ENCODE measurements at places on chromosomes 16 and 17. TPM values are rescaled to one million over a fixed set of nuclear protein-coding genes. Genes with fewer than 3 reads are reported as not detected.

DNA sequence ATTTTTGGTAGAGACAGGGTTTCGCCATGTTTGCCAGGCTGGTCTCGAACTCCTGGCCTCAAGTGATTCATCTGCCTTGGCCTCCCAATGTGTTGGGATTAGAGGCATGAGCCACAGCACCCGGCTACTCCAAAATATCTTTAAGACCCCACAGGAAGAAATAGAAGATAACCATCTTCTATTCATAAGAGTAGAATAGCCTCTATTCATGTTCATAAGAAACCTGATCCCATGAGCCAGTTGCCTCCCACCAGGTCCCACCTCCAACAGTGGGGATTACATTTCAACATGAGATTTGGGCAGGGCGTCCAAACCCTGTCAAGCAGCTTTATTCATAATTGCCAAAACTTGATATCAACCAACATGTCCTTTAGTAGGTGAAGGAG, 13.9 kb upstream of the TMC7 start:
- H3K27ac ChIP-seq: no peak overlapping the region
- DNase-seq: no peak
- H3K4me1 ChIP-seq: no peaks in the 10 kb centered on the region
- no peaks in the 10 kb centered on the region for H3K36me3 ChIP-seq

The CACNG3 gene
- not detected for total RNA-seq

- DNase-seq: peak; percentile 88
- H3K27ac ChIP-seq: peak within 1 kb of the TSS; percentile 84
Observed at GRCh38 chr17:5078106-5079028, at the start of gene ZFP3. Gene ZFP3, plus strand, starts transcription at chr17:5078467. Its CDS starts 13,038 bp downstream, at chr17:5091505.

The TP53TG3F gene
- not detected for total RNA-seq

GRCh38 chr16:64364416-64364815, 757.4 kb downstream of the CDH11 start:
- no peak for DNase-seq
- H3K27ac ChIP-seq: no peak overlapping the region
- H3K36me3 ChIP-seq: no peaks in the 10 kb centered on the region
- H3K4me1 ChIP-seq: no peaks in the 10 kb centered on the region
- H3K4me3 ChIP-seq: no peak overlapping the region

The ABAT gene
- 15.3 TPM for total RNA-seq

The ACSF2 gene
- total RNA-seq: 139 TPM

DNA sequence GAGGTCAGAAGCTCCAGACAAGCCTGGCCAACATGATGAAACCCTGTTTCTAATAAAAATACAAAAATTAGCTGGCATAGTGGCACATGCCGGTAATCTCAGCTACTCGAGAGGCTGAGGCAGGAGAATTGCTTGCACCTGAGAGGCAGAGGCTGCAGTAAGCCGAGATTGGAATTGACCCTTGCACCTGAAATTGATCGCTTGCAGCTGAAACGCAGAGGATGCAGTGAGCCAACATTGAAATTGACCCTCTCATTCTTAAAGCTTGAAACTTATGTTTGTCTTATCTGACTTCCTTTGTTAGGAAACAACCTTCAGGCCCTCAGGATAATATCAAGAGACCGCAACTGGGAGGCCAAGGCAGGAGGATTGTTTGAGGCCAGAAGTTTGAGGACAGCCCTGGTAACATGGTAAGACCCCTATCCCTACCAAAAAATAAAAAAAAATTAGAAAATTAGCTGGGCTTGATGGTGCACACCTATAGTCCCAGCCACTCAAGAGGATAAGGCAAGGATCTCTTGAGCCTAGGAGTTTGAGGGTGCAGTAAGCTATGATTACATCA, 376.6 kb upstream of the XYLT1 start:
- no peaks in the 10 kb centered on the region for H3K27me3 ChIP-seq
- H3K36me3 ChIP-seq: no peaks in the 10 kb centered on the region
- H3K27ac ChIP-seq: no peak overlapping the region
- no peak overlapping the region for H3K4me3 ChIP-seq

DNA sequence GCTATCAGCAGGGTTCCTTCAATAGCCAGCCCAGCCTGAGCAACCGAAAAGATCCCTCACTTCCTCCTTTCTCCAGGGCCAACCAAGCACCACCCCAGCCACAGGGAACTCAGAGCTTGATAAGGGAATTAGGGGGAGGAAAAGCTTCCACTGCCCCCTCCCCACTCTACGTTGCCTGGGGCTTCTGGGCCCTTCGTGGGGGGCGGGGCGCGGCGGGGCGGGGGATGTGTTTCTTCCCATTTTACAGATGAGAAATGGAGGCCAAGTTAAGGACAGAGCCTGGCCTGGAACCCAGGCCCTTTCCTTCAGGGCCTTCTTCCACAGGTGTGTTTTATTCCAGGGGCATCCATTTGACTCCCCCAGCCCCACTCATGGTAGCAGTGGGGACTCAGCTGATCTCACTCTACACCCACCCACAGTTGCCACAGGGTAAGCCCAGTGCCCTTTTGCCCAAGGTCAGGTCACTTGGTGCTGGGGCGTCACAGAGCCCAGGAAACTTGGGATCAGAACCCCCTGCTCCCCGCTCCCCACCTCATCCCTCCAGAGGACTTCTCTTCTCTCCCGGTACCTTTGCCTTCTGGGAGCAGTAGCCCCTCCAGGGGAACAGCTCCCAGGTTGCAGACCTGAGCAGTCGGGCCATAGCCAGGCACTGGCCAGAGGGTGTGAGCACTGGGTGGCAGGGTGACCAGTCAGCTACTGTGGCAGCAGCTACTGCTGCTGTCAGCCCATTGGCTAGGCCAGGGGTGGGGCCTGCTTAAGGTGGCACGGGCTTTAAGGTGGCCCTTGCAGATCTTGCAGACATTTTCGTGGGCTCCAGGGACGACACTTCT, at the start of gene LDHD:
Gene LDHD, minus strand, starts transcription at position 700 of the 830 bp plus-strand sequence. Its CDS starts 60 bp downstream, at position 640.
- no peaks in the 10 kb centered on the region for H3K36me3 ChIP-seq
- peak within 1 kb of the TSS; percentile 58 for H3K4me3 ChIP-seq
- no peaks in the 10 kb centered on the region for H3K27me3 ChIP-seq
- H3K27ac ChIP-seq: peak within 1 kb of the TSS; percentile 26

DNA sequence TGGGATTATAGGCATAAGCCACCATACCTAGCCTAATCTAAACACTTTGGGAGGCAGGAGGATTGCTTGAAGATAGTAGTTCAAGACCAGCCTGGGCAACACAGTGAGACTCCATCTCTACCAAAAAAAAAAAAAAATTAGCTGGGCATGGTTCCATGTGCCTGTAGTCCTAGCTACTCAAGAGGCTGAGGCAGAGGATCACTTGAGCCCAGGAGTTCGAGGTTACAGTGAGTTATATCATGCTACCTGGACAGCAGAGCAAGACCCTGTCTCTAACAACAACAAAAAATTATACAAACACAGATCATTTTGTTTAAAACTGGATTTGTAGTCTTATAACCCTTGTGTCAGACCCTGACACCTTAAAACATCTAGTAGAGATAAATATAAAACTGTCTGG, 7.7 kb upstream of the C16orf54 start:
- H3K4me3 ChIP-seq: no peak overlapping the region
- peaks cover 5% of the 10 kb centered on the region for H3K4me1 ChIP-seq
- no peaks in the 10 kb centered on the region for H3K36me3 ChIP-seq
- no peak for DNase-seq

- H3K27me3 ChIP-seq: no peaks in the 10 kb centered on the region
- H3K36me3 ChIP-seq: no peaks in the 10 kb centered on the region
- no peak for DNase-seq
- no peaks in the 10 kb centered on the region for H3K4me1 ChIP-seq
Observed at GRCh38 chr16:50539053-50539695, 9.0 kb upstream of the NKD1 start.

GRCh38 chr17:231966-232807, 50.7 kb upstream of the DOC2B start:
- H3K4me1 ChIP-seq: peaks cover 15% of the 10 kb centered on the region
- H3K36me3 ChIP-seq: no peaks in the 10 kb centered on the region
- H3K27me3 ChIP-seq: no peaks in the 10 kb centered on the region
- H3K4me3 ChIP-seq: no peak overlapping the region
- DNase-seq: no peak
- H3K27ac ChIP-seq: no peak overlapping the region

GRCh38 chr17:17681187-17681743, at the start of gene RAI1:
Gene RAI1, plus strand, starts transcription at chr17:17681458. Its CDS starts 111,491 bp downstream, at chr17:17792949.
- peak; percentile 76 for DNase-seq
- H3K4me3 ChIP-seq: peak within 1 kb of the TSS; percentile 63
- peaks cover 32% of the 10 kb centered on the region for H3K4me1 ChIP-seq

- H3K27ac ChIP-seq: no peak overlapping the region
- H3K4me3 ChIP-seq: no peak overlapping the region
- no peaks in the 10 kb centered on the region for H3K27me3 ChIP-seq
- no peak for DNase-seq
- H3K4me1 ChIP-seq: no peaks in the 10 kb centered on the region
- H3K36me3 ChIP-seq: no peaks in the 10 kb centered on the region
Observed at GRCh38 chr16:85879975-85880831, 18.8 kb upstream of the IRF8 start.

- peak overlapping the region; percentile 80 for H3K27ac ChIP-seq
- DNase-seq: no peak
- no peak overlapping the region for H3K4me3 ChIP-seq
- H3K36me3 ChIP-seq: no peaks in the 10 kb centered on the region
Observed at GRCh38 chr17:38452719-38453118, 24.5 kb downstream of the ARHGAP23 start.

GRCh38 chr16:12675852-12676251, 127.8 kb downstream of the CPPED1 start:
- H3K4me1 ChIP-seq: no peaks in the 10 kb centered on the region
- H3K27ac ChIP-seq: no peak overlapping the region
- H3K4me3 ChIP-seq: no peak overlapping the region
- no peak for DNase-seq
- no peaks in the 10 kb centered on the region for H3K36me3 ChIP-seq
- no peaks in the 10 kb centered on the region for H3K27me3 ChIP-seq

The ZSCAN10 gene
- total RNA-seq: not detected

DNA sequence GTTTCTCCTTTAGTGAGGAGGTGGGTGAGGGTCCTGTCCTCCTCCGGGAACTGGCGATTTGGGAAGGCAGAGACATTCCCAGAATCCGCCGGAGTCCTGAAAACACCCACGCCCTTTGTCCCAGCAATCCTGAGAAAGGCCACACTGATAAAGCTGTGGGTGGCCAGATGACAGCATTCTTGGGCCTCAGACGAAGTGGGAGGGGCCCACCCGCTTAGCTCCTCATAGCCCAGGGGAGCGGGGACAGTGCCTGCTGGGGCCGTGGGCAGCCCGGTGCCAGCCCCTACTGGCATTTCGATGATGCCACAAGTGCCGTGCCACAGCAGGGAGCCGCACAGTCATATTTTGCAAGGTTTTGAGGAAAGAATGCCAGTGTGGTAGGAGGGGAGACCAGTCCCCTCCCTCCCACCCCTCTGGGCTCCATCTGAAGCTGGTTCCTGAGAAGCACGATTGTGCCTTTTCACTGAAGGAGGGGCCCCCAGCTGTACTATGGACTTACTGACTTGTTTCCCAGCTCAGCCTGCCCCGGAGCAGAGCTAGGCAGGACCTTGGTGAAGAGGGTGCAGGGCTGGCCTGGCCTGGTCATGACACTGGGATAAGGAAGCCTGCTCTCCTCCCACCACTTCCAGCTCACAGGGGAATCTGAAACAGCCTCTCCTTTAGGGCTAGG, 20.9 kb upstream of the MPRIP start:
- peak overlapping the region; percentile 56 for H3K27ac ChIP-seq
- H3K27me3 ChIP-seq: no peaks in the 10 kb centered on the region
- peak; percentile 75 for DNase-seq
- H3K4me1 ChIP-seq: peaks cover 8% of the 10 kb centered on the region
- no peak overlapping the region for H3K4me3 ChIP-seq

The RAB37 gene
- 3.2 TPM for total RNA-seq

GRCh38 chr16:77396461-77396860, 38.4 kb downstream of the ADAMTS18 start:
- no peak overlapping the region for H3K4me3 ChIP-seq
- no peaks in the 10 kb centered on the region for H3K4me1 ChIP-seq
- no peak for DNase-seq
- no peak overlapping the region for H3K27ac ChIP-seq
- no peaks in the 10 kb centered on the region for H3K27me3 ChIP-seq

The ATP5PD gene
- total RNA-seq: 183 TPM

The MYL4 gene
- not detected for total RNA-seq

The WNK4 gene
- 0.23 TPM for total RNA-seq

DNA sequence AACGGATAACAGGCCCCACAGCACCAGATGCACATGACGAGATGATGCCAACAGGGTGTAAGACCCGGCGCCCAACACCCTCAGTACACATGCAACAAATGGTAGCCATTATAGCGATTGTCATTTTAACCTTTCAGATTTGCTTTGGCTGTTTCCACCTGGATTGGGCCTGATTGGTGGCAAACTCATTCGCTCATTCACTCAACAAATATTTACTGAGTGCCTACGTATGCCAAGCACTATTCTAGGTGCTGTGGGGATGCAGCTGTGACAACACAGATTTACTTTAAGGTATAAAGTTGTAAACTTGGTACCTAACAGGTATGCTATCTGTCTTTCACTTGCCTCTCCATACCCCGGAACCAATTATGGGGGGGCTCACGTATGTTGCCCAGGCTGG, 66.8 kb downstream of the SRCIN1 start:
- no peaks in the 10 kb centered on the region for H3K36me3 ChIP-seq
- H3K27me3 ChIP-seq: no peaks in the 10 kb centered on the region
- H3K4me1 ChIP-seq: no peaks in the 10 kb centered on the region
- no peak for DNase-seq
- no peak overlapping the region for H3K4me3 ChIP-seq

GRCh38 chr17:81418710-81419318, 23.6 kb downstream of the BAHCC1 start:
- H3K4me1 ChIP-seq: peaks cover 53% of the 10 kb centered on the region
- no peak for DNase-seq
- no peaks in the 10 kb centered on the region for H3K27me3 ChIP-seq
- no peaks in the 10 kb centered on the region for H3K36me3 ChIP-seq

GRCh38 chr16:28925386-28926228, 569 bp upstream of the RABEP2 start:
- no peak for DNase-seq
- no peaks in the 10 kb centered on the region for H3K36me3 ChIP-seq
- H3K27me3 ChIP-seq: no peaks in the 10 kb centered on the region
- H3K4me1 ChIP-seq: peaks cover 17% of the 10 kb centered on the region
- H3K27ac ChIP-seq: peak overlapping the region; percentile 98
- peak overlapping the region; percentile 65 for H3K4me3 ChIP-seq

The DNASE1L2 gene
- 2.0 TPM for total RNA-seq

- peaks cover 28% of the 10 kb centered on the region for H3K4me1 ChIP-seq
- DNase-seq: peak; percentile 83
- peaks cover 53% of the 10 kb centered on the region for H3K36me3 ChIP-seq
- H3K4me3 ChIP-seq: peak overlapping the region; percentile 96
Observed at GRCh38 chr17:7315570-7316235, 543 bp upstream of the GPS2 start.

DNA sequence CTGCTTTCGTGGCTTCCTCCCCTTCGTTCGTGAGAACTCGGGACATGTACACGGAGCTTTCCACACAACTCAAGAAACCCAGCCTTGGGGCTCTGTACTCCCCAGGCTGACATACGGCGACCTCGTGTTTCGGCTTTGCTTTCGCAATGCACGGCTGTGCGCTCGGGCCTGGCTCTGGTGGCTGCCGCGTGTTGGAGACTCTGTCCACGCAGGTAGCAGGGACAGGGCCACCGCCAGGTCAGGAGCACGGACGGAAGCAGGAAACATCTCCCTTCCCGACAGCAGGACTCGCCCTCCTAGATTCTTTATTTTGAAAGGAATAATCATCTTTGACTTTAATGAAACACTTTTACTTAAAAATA, 17.3 kb downstream of the UTS2R start:
- DNase-seq: no peak
- no peak overlapping the region for H3K4me3 ChIP-seq
- no peaks in the 10 kb centered on the region for H3K27me3 ChIP-seq
- H3K36me3 ChIP-seq: peaks cover 13% of the 10 kb centered on the region
- H3K4me1 ChIP-seq: peaks cover 14% of the 10 kb centered on the region
- no peak overlapping the region for H3K27ac ChIP-seq

Measured in upper lobe of left lung (tissue), 6 donors.